ENCODE measurements at places on chromosomes 4 and X. TPM values are rescaled to one million over a fixed set of nuclear protein-coding genes. Genes with fewer than 3 reads are reported as not detected.

The GJB1 gene
- 49.7 TPM for polyA plus RNA-seq

DNA sequence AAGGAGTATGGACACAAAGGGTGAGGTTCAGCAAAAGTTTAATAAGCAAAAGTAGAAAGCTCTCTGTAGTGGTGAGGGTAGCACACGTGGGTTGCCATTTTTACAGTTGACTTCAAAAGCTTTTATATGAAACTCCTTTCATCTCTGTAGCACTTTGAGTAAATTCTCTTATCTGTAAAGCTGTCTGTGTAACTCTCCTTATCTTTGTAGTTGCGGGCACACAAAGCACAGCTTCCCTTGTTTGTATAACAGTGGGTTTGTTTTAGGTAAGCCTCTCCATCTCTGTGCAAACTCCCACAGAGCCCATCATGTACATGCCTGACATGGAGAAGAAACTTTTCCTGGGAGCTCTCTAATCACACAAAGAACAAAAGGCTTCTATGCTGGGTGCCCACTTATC, 325.9 kb upstream of the PABPC5 start:
- DNase-seq, result no peak

The ERCC6L gene
- 3.5 TPM for polyA plus RNA-seq

DNA sequence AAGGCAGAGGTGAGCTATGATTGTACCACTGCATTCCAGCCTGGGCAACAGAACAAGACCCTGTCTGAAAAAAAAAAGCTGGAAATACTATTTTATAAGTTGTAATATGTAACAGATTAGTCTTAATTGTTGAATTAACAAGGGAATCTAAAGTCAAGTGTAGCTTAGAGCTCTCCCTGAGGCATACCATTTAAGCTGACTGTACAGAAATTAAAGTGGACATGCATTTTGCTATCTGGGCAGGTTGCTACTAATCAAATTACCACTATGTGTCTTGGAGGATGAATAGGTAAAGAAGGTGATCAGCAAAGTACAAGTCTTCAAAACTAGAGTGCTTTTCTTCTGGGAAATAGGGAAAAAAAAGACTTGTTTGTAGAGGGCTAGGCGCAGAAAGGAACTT, 205.3 kb upstream of the JADE1 start:
- no peak for DNase-seq

DNA sequence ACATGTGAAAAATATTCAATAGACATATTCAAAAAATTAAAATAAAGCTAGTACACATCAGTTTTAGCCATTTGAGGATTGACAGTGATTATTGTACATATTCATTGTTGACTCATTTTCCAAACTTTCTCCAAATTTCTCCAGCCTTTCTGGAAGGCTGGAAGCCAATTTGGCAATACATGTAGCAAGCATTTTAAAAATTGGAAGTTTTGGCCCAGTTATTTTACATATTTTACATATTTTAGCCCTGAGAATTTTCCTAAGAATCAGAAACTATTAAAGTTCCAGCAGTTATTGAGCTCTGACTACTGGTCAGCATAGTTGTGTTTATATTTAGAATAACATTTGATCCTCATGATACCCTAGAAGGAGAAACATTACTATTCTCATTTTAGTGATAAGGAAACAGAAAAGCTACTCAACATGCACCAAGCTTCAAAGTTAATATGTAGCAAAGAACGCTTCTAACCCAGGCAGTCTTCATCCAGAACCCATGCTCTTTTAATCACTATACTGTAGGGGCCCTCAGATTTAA, 3.2 kb downstream of the CABS1 start:
- no peak for DNase-seq

DNA sequence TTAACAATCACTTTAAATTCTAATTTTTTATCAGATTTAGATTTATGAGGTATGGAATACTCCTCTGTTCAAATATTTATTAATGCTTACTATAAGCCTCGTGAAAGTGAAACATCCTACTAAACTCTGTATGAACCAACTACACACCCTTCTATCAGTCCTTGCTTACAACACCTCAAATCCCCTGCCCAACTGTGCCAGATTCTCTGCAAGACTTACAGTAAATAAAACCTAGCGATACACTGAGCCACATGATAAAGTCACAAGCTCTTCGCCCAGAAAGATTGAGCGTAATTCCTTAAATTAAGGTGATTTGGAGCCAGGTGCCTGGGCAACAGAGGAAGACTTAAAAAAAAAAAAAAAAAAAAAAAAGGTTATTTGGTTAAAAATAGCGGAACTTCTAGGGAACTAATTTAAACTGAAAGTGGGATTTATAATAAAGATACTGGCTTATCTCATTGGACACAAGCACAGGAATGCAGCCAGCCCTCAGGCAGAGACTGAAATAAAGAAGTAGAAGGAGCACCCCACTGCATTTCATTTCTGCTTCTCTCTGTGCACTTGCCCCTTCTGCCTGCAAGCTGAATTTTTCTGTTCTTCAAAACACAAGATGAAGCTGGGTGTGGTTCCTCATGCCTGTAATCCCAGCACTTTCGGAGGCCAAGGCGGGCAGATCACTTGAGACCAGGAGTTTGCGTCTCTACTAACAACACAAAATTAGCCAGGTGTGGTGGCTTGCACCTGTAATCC, 17.5 kb upstream of the C4orf36 start:
- no peak for DNase-seq
